ENCODE measurements at places on chromosomes 13 and 19.

- peak; percentile 53 for DNase-seq
Observed at GRCh38 chr19:31113293-31113692, 235.9 kb downstream of the TSHZ3 start.

- DNase-seq, result no peak
Observed at GRCh38 chr13:32165796-32166195, 134.2 kb downstream of the FRY start.

- no peak for DNase-seq
Observed at GRCh38 chr13:46552303-46552682, 677 bp upstream of the LRCH1 start.

DNA sequence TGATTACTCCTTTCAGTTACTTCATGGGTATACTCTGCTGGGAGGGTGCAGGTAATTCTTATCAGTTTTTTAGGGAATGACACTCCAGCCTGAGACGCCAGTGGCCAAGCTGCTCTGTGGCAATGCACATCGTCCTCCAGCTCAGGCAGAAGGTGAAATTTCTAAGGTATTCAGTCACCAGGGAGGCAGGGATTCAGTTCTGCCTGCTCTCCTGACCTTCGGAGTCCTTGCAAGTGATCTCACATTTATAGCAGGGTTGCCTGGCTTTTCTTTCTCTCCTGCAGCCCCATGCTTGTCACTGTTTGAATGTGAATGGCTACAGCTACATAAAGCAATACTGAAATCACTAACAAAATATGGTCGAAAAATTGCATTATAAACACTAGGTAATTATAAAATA, 1447.5 kb downstream of the EFNB2 start:
- DNase-seq, result no peak

DNA sequence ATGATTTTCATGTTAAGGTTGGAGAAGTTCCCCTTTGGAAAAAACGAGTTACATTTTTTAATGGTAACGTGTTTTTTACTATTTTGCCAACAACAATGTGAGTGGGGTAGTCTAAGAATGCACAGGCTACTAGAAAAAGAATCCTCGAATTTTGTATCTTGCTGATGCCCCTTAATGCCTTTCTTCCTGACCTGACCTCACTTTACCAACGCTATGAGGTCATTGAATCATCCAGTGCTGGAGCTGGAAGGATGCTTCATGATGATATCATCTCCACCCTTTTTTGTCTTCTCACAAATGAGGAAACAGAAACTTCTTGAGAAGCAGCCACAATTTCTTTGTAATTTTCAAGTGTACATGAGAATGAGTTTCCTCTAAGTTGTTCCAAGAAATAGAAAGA, 8.2 kb upstream of the UBL3 start:
- DNase-seq, result peak; percentile 44

GRCh38 chr19:6470173-6470572, 6.1 kb downstream of the CRB3 start:
- DNase-seq, result no peak

DNA sequence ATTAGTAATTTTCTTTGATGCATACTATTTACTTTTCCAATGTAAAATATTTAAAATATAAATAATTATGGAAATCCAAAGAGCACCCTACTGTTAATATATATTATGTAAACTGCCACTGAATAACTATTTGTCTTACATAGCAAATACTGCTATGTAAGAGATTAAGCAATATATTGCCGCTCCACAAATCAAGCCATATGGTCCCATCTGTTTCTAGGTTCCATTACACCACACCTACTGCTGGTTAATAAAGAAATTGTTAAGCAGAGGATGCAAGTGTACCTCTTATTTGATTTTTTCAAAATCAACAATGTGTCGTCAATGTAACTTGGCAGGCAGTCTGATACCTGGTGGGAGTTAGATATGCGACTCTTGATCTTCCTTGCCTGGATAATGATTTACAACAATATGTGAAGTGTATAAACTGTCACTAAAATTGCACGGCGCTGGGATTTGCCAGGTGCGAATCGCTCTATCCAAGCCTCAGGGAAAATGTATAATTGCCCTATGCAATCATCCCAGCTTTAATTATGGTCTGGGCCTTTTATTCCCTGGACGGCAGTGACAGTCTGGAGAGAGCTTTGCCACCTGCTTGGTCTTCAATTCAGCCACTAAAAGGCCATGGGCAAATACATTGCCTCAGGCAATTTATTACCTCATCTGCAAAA, 16.0 kb downstream of the SMAD9 start:
- no peak for DNase-seq

DNA sequence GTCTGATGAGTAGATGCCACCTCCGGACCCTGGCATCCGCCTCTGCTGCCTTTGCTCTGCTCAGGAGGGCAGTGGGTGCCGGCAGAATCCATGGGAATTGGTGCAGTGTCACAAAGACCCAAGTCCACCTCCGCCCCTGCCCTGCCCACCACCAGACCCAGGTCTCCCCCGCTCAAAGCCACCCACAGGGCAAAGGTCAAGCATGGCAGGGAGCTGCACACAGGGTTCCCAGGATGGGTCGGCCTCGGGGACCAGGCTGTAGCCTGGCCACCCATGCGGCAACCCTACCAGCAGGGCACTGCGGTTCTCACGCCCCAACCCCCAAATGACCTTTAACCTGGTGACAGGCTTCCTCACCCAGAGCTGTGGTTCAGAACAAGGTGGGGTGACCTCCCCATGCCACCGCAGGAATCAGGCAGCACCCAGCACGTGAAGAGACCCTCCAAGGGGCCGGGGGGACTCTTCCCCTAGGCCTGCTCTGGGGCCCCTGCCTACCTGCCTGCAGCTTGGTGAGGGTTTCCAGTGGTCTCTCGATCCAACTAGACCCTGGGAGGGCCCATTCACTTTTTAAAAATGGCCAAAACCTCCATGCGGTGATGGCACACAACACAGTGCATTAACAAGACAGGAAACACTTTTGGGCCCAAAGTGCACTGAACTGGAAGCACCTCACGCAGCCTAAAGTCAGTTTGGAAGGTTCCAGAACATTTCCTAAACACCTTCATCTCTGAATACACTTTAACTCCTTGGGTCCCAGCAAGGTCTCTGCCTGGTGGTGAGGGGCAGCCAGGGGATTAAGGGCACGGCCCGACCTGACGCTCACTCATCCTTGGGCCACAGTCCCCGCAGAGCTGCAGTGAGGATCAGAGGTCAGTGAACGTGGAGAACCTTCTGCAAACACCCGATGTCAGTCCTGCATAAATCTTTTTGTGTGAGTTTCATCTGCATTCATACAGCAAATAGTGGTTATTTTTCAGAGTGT, 11.0 kb downstream of the GAS6 start:
- DNase-seq, result no peak

- DNase-seq, result no peak
Observed at GRCh38 chr19:15262011-15262410, 29.8 kb upstream of the EPHX3 start.

DNA sequence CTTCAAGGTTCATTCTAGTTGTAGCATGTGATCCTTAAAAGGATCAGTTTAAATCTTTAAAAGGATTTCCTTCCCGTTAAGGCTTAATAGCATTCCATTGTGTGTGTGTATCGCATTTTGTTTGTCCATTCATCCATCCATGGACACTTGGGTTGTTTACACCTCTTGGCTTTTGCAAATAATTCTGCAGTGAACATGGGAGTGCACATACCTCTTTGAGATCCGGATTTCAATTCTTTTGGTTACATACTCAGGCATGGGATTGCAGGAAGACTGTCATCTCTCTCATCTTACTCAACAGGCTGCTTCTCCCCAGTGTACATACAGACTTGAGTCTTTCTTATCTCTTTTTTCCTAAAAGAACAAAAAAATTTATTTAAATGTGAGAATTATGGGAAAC, 1.2 kb downstream of the RNF113B start:
- no peak for DNase-seq
